Suprapubic skin (tissue), 4 donors: ENCODE measurements at places on chromosomes 1 and 21.
A peak's percentile ranks its signal among the peaks of the same experiment; 100 is the strongest.

DNA sequence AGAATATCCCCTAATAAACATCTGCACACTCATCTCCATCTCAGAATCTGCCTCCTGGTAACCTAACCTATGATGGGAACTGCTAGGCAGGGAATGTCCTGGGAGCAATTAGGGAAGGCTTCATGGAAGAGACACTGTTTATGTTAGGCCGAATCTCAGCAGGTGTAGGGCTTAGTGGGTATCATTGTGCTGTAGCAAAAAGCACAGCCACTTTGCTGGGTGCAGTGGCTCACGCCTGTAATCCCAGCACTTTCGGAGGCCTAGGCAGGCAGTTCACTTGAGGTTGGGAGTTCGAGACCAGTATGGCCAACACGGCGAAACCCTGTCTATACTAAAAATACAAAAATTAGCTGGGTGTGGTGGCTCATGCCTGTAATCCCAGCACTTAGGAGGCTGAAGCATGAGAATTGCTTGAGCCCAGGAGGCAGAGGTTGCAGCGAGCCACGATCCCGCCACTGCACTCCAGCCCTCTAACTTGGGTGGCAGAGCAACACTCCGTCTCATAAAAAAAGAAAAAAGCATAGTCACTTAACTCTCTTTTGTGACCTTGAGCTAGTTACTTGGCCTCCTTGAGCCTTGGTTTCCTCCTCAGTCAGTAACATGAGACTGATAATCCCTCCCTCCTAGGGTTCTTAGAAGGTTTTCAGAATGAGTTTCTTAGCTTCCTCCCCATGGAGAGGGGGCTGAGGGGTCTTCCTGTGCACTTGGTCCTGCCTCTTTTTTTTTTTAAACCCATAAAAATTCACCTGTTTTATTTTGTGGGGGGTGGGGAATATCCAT is 3.5 kb downstream of the RAB42 start:
- no peak for DNase-seq

DNA sequence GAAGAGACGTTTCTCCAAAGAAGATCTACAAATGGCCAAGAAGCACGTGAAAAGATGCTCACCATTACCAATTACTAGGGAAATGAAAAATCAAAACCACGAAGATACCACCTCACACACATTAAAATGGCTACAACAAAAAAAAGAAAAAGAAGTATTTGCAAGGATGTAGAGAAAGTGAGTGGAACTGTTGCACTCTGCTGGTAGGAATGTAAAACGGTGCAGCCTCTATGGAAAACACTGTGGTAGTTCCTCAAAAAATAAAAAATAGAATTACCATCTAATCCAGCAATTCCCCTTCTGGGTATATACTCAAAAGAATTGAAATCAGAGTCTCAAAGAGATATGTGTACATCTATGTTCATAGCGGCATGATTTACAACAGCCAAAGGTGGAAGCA is 115.4 kb upstream of the EDN2 start:
- no peak for DNase-seq

DNA sequence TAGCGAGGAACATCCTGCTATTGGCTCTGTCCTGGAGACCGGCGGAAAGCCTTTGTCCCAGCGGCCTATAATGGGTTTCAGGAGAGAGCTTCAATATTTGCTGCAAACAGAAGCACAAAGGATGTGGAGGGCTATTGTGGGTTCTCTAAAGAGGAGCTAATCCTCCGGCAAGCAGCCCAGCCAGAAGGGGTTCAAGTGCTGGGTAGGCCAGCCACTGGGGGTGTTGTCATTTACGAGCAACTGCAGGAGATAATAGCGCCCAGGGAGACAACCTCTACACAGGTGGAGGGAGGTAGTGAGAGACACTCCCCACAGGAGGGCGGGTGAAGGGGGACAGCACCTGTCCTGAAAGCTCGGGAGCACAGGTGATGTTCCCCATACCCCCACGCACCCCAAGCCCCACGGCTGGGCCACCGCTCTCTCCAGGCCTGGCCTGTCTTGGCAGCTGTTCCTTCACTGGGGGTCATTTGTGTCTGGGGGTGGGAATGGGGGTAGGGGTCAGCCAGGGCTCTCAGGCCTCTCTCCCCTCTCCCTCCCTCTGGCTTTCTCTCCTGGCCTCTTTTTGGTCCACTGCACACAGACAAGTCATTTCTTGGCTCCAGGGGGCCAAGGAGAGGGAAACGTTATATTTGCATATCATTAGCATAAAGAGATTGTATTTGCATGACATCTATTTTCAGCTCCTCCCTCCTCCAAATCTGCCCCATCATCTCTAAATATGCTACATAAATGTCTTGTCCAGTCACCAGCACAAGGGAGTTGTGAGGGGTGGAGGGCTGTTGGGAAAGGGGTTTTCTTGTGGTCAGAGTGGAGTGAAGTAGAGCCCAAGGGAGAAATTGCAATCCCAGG is 22.0 kb upstream of the SLC26A9 start:
- DNase-seq = no peak

- no peak for DNase-seq
These were observed 19.3 kb downstream of the GRHL3 start for GRCh38 chr1:24338447-24338846.

DNA sequence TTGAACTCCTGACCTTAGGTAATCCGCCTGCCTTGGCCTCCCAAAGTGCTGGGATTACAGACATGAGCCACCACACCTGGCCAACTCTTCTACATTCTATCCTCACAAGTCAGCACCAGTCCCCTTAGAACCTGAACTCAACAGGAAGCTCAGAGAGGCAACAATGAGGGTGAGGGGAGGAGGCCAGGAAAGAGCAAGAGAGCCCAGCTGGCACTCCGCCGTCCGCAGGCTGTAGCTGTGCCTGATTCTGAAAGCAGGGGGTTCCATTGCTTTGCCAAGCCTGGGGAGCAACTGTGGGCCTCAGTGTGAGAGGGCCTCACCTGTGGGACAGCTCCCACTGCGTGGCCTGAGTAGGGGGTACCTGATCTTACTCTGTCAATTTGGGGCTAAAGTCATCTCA is 18.7 kb downstream of the STK40 start:
- no peak for DNase-seq

DNA sequence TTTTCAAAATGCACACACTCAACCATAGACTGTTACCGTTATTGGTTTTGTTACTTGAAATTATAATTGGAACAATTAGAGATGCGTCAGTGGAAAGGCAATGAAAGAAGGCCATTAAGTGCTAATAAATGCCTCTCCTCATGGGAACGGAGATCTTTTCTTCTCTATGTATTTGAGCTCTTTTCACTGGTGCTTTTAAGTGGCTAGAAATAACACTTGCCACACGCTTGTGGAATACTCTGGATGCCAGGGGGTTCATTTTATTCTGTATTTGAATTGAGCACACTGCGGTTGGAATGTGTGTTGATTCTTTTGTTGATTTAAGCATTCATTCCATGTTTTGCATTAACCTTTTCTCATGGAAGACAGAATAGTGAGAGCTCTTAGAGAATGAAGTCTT is 68.4 kb downstream of the DNM3 start:
- DNase-seq = no peak

- peak; percentile 84 for DNase-seq
These were observed 59.1 kb downstream of the FAAP20 start for GRCh38 chr1:2135441-2135841.

- no peak for DNase-seq
These were observed 1.5 kb downstream of the AJAP1 start for GRCh38 chr1:4655674-4656532.

DNA sequence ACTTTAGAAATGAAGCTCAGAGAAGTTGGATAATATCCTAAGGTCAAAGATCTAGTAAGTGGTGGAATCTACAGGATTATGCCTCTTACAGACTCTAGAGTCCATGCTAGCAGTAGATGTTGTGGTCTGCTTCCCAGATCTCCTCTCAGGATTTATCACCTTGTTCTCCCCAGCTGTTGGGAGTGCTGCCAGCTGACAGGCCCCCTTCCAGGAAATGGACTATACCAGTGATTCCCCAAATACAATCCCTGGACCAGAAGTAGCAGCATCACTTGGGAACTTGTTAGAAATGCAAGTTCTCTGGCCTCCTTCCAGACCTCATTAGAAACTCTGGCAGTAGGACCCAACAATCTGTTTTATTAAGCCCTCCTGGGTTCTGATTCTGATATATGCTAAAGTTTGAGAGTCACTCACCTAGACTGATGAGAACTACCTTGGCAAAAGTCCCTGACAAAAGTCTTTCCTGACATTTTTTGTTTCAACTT is 24.5 kb upstream of the NTNG1 start:
- no peak for DNase-seq

DNA sequence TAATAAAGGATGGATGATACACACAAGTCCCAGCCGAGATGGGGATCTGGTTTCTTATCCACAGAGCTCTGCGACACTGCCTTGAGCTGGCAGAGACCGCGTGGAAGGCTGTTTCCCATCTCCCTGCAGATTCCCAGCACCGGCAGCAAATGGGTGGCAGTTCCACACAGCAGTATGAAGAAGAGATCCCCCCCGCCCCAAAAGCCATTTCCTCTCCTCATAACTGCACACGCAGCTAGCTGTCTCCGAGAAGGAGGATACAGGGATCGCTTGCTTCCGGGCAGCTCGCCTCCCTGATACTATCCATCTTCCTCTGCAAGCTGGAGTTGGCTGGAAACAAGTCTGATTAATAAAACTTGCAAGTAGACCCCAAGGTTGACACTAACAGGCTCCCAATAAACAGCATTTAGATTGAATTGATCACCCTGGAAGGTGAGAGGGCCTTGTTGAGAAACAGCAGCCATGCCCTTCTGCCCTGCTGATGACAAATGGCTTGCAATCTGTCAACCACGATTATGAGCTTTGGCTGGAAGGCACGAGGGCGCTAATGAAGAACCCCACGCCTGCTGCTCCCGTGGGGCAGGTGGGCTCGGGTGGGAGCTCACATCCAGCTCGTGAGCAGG is 642.3 kb downstream of the AJAP1 start:
- DNase-seq = no peak

DNA sequence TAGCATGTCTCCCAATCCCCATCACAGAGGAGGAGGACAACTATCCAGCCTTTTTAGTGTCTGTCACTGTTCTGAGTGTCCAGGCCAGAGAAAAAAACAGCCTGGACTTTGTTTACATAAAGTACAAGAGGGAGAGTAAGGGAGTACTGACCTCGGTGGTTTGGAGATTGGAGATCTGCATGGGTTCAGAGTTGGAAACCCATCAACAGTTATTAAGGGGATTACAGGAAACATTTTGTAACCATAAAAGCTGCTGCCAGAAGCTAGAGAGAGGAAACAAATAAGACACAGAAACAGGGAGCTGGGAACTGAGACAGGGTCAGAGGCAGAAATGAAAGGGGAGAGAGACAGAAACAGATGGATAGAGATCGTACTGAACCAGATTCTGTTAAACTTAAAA is 131.5 kb upstream of the CTTNBP2NL start:
- DNase-seq = no peak

GRCh38 chr1:33424610-33425009 is 6.3 kb downstream of the PHC2 start:
- no peak for DNase-seq

GRCh38 chr21:30710499-30710898 is 8.1 kb downstream of the KRTAP21-3 start:
- no peak for DNase-seq

DNA sequence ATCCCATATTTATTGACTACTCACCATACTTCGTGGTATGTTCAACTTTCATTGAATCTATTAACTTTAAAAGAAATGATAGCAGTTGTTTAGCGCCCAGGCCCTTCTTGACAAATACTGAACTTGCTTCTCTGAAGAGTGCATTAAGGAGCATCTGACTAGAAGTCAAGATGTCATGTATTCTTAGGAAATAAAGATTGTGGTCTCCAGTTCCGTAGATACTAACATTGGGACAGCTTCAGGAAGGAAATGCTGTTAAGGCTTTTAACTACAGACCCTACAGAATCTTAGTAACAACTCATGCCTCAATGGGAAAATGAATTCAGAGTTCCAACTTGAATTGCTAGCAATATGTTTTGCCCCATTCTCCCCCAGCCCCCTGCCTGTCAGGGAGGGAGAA is 14.8 kb downstream of the LYST start:
- DNase-seq = no peak

- DNase-seq = no peak
These were observed 37.0 kb downstream of the ZNF281 start for GRCh38 chr1:200372885-200373181.

- DNase-seq = peak; percentile 91
These were observed 9.8 kb upstream of the CDC20 start for GRCh38 chr1:43348809-43349593.
